Activated naive CD4-positive, alpha-beta T cell (primary cell): ENCODE measurements at places on chromosomes 12 and 14.

- DNase-seq = no peak
Observed at GRCh38 chr12:71562676-71563595, 100.7 kb downstream of the ZFC3H1 start.

DNA sequence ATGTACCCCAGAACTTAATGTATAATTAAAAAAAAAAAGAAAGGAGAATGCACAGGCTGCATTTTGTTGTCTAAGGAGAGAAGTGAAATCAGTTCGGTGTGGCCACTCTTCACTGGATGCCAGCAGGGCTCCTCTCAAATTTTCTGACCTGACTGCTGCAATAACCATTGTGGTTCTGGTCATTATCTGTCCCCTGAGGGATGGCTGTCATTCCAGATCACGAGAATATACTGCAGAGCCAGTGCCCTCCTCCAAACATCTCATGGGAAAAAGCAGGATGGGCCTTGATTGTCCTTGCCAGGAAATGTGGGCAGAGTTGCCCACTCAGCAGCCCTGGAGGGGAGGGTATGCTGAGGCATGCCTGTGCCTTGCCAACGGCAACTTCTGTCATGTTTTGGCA lies 139.1 kb downstream of the SLC8A3 start:
- no peak for DNase-seq

- no peak for DNase-seq
Observed at GRCh38 chr12:76634133-76634532, 74.6 kb upstream of the OSBPL8 start.

GRCh38 chr12:52946334-52946733 lies 2.6 kb upstream of the KRT18 start:
- no peak for DNase-seq

GRCh38 chr14:86357876-86358275 lies 827.9 kb downstream of the FLRT2 start:
- DNase-seq = no peak

GRCh38 chr12:98360401-98360800 lies 155.0 kb upstream of the TMPO start:
- DNase-seq = no peak
